Left lung (tissue), 14 donors: ENCODE measurements at places on chromosomes 2 and 18. TPM values are rescaled to one million over a fixed set of nuclear protein-coding genes. Genes with fewer than 3 reads are reported as not detected.

DNA sequence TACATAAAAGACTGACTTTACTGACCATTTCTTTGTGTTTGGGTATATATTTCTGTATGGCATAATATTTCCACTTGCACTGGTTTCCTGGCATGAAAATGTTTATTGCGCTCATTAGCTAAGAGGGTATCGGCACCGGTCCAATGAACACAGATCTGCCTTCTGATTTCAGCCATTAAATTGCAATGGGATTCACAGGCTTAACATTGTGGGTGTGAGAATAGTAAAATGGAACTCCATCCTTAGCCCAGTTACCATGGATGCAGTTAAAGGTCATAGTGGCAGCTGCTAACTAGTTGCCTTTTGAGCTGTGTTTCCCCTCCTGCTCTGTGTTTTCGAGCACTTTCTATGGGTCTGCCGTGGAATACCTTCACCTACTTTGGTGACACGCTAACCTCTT is 352.6 kb upstream of the POU3F3 start:
- H3K27me3 ChIP-seq = no peaks in the 10 kb centered on the region
- no peak for DNase-seq
- no peak overlapping the region for H3K4me3 ChIP-seq

GRCh38 chr2:237121321-237121720 is 35.6 kb downstream of the COPS8 start:
- H3K36me3 ChIP-seq = no peaks in the 10 kb centered on the region
- no peaks in the 10 kb centered on the region for H3K27me3 ChIP-seq
- H3K4me3 ChIP-seq = no peak overlapping the region
- H3K27ac ChIP-seq = no peak overlapping the region
- no peak for DNase-seq

DNA sequence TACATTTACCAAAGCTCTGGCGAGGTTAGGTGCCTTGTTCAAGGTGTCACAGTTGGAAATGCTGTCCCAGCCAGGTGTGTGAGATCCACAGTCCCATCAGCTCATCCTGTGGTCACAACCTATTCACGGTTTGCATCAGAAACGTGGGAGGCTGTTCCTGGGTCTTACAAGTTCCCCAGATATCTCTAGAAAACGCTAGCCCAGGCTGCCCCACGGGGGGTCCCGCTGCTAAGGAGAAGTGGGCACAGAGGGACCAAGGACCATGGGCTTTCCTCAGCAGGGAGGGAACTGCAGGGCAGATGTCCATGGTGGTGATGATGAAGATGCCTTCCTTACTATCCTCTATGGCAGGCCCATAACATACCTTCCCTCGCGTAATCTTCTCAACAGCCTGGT is 649 bp downstream of the FECH start:
- H3K4me3 ChIP-seq = peak overlapping the region; percentile 73
- no peak for DNase-seq
- peak overlapping the region; percentile 83 for H3K27ac ChIP-seq
- H3K4me1 ChIP-seq = peaks cover 29% of the 10 kb centered on the region
- H3K36me3 ChIP-seq = peaks cover 5% of the 10 kb centered on the region

DNA sequence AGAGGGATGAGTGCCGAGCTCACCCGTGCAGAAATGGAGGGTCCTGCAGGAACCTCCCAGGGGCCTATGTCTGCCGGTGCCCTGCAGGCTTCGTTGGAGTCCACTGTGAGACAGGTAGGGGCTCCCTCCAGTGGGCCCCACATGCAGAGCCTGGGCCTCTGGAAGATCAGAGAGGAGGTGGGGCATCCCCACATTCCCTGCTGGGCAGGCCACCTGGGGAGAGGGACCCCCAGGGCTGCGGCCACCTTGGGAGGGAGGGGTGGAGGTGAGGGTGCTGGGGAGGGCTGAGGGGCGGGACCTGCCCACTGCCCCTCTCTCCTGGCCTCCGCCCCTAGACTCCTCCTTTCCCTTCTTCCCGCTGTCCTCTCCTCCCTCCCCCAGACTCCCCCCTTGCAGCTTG is 38.5 kb downstream of the MTERF4 start:
- H3K4me3 ChIP-seq = no peak overlapping the region
- peaks cover 11% of the 10 kb centered on the region for H3K27me3 ChIP-seq
- no peak for DNase-seq
- H3K27ac ChIP-seq = no peak overlapping the region
- H3K36me3 ChIP-seq = peaks cover 16% of the 10 kb centered on the region
- no peaks in the 10 kb centered on the region for H3K4me1 ChIP-seq

DNA sequence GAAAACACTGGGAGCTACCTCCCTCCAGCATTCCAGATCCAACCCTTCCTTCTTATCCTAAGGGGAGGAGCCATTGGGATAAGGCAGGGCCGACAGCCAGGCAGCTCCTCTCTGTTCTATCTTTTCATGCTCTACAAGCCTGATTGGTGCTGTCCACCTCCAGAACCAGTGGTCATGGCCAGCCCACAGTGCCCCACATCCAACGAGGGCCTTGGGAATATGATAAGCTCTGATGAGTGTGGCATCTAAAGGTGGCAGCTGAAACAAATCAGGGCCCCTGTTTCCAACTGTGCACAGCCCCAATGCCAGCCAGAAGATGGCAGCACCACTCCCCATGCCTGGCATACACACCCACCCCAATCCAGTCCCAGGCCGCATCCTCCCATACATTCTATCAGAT is 329.3 kb downstream of the C1D start:
- DNase-seq = no peak
- no peaks in the 10 kb centered on the region for H3K4me1 ChIP-seq
- no peaks in the 10 kb centered on the region for H3K36me3 ChIP-seq
- H3K27me3 ChIP-seq = no peaks in the 10 kb centered on the region
- no peak overlapping the region for H3K4me3 ChIP-seq
- H3K27ac ChIP-seq = no peak overlapping the region

GRCh38 chr2:229780856-229781773 is 66.8 kb upstream of the DNER start:
- no peaks in the 10 kb centered on the region for H3K36me3 ChIP-seq
- no peak overlapping the region for H3K4me3 ChIP-seq
- no peaks in the 10 kb centered on the region for H3K27me3 ChIP-seq
- H3K4me1 ChIP-seq = no peaks in the 10 kb centered on the region
- no peak for DNase-seq

DNA sequence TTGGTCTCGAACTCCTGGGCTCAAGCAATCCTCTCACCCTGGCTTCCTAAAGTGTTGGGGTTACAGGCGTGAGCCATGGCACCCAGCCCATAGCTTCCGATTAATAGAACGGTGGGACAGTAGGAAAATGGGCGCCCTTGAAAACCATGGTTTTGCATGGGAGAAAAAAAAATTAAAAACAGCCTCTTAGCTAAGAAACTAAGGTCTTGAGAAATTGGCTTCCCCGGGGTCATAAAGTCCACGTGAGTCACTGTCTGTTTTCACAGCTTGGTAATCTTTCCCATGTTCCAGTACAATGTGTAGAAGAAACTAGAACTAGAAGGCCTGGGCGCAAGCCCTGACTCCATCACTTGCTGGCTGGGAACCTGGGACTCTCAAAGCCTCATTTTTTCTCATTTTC is 20.7 kb downstream of the B3GNT2 start:
- H3K4me1 ChIP-seq = peaks cover 13% of the 10 kb centered on the region
- no peaks in the 10 kb centered on the region for H3K27me3 ChIP-seq
- H3K27ac ChIP-seq = peak overlapping the region; percentile 24
- H3K36me3 ChIP-seq = no peaks in the 10 kb centered on the region
- H3K4me3 ChIP-seq = no peak overlapping the region

GRCh38 chr2:4110273-4110672 is 406.9 kb downstream of the DCDC2C start:
- no peaks in the 10 kb centered on the region for H3K27me3 ChIP-seq
- no peaks in the 10 kb centered on the region for H3K4me1 ChIP-seq
- no peak for DNase-seq
- no peak overlapping the region for H3K4me3 ChIP-seq

- no peaks in the 10 kb centered on the region for H3K36me3 ChIP-seq
- no peaks in the 10 kb centered on the region for H3K27me3 ChIP-seq
- no peak overlapping the region for H3K27ac ChIP-seq
- H3K4me3 ChIP-seq = no peak overlapping the region
- DNase-seq = no peak
Measured at GRCh38 chr2:237432484-237433092, 18.6 kb upstream of the COL6A3 start.

GRCh38 chr2:169738566-169739229 is 5.1 kb downstream of the KLHL23 start:
- H3K4me1 ChIP-seq = no peaks in the 10 kb centered on the region
- no peak overlapping the region for H3K27ac ChIP-seq
- no peak overlapping the region for H3K4me3 ChIP-seq

GRCh38 chr18:34219651-34220050 is 5.1 kb downstream of the NOL4 start:
- H3K27me3 ChIP-seq = peaks cover 37% of the 10 kb centered on the region
- no peak overlapping the region for H3K4me3 ChIP-seq
- no peak overlapping the region for H3K27ac ChIP-seq
- no peaks in the 10 kb centered on the region for H3K36me3 ChIP-seq
- peaks cover 5% of the 10 kb centered on the region for H3K4me1 ChIP-seq

DNA sequence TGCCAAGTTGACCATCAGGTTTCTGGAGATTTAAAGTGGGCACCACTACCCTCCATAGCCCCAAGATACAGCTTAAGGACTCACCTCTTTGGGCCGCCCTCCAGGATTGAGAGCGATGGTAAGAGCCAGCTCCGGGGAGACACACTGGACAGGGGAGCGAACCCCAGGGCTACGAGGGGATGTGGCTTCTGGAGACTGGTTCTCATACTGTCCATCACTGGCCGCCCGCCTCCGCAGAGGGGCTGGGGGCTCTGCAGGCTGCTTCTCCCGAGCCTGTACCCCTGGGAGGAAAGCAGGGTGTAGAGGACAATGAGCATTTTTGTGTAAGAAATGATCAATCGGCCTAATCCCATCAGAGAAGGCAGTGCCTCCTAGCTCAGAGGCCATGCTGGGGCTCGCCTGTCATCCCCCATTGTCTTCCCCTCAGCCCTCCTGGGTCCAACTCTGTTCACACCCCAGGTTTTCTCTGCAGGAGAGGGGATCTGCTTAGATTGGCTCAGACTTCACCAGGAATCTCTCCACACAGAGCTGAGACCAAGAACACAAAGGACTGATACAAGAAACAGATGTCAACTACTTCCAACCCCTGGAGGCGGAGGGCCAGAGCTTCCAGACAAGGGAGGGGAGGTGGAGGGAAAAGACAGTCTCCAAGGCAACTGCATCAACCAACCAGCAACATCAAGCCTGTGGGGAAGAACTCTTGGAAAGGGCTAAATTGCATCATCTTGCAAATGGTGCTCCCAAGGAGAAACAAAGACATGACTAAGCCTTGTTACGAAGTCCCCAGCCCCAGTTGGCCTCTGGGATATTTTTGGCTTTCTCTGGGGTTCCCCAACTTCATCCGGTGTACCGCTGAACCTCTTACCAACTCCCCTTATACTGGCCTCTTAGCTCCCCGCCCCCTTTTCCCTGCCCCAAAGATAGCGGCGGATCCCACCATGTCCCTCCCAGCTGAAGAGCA is 166.6 kb downstream of the TNS1 start:
- H3K36me3 ChIP-seq = peaks cover 4% of the 10 kb centered on the region
- no peak overlapping the region for H3K4me3 ChIP-seq
- H3K27me3 ChIP-seq = no peaks in the 10 kb centered on the region
- H3K4me1 ChIP-seq = peaks cover 75% of the 10 kb centered on the region
- peak overlapping the region; percentile 75 for H3K27ac ChIP-seq
- peak; percentile 81 for DNase-seq

GRCh38 chr2:162301151-162301804 is 17.2 kb downstream of the IFIH1 start:
- H3K27me3 ChIP-seq = no peaks in the 10 kb centered on the region
- H3K4me3 ChIP-seq = no peak overlapping the region
- H3K27ac ChIP-seq = no peak overlapping the region
- peaks cover 15% of the 10 kb centered on the region for H3K36me3 ChIP-seq
- DNase-seq = peak; percentile 71

- H3K36me3 ChIP-seq = no peaks in the 10 kb centered on the region
- no peak for DNase-seq
- H3K4me3 ChIP-seq = no peak overlapping the region
- no peaks in the 10 kb centered on the region for H3K4me1 ChIP-seq
- H3K27me3 ChIP-seq = no peaks in the 10 kb centered on the region
Measured at GRCh38 chr2:139495851-139496250, 715.7 kb upstream of the NXPH2 start.

- H3K27ac ChIP-seq = no peak overlapping the region
- H3K4me3 ChIP-seq = no peak overlapping the region
- no peaks in the 10 kb centered on the region for H3K36me3 ChIP-seq
- H3K4me1 ChIP-seq = no peaks in the 10 kb centered on the region
- no peaks in the 10 kb centered on the region for H3K27me3 ChIP-seq
Measured at GRCh38 chr2:187569042-187569441, 14.8 kb upstream of the TFPI start.

GRCh38 chr2:33213244-33213643 is 263.2 kb upstream of the RASGRP3 start:
- H3K4me1 ChIP-seq = peaks cover 4% of the 10 kb centered on the region
- H3K4me3 ChIP-seq = no peak overlapping the region
- no peaks in the 10 kb centered on the region for H3K27me3 ChIP-seq
- no peak for DNase-seq
- H3K27ac ChIP-seq = no peak overlapping the region
- no peaks in the 10 kb centered on the region for H3K36me3 ChIP-seq

The ALLC gene
- total RNA-seq = not detected

The DSG1 gene
- total RNA-seq = not detected

The SETBP1 gene
- total RNA-seq = 27.5 TPM

The SERPINB10 gene
- not detected for total RNA-seq

The CCDC148 gene
- total RNA-seq = 1.3 TPM

The ALPP gene
- 3.1 TPM for total RNA-seq

The PCARE gene
- 0.05 TPM for total RNA-seq

The SEMA4F gene
- total RNA-seq = 23.8 TPM

The CFC1 gene
- total RNA-seq = not detected

The CYS1 gene
- 0.93 TPM for total RNA-seq
